ENCODE measurements at places on chromosomes 11 and 22.

GRCh38 chr11:69970785-69971535, 107.2 kb upstream of the ANO1 start:
- DNase-seq: no peak

GRCh38 chr11:116348226-116348625, 424.6 kb downstream of the BUD13 start:
- DNase-seq: no peak

DNA sequence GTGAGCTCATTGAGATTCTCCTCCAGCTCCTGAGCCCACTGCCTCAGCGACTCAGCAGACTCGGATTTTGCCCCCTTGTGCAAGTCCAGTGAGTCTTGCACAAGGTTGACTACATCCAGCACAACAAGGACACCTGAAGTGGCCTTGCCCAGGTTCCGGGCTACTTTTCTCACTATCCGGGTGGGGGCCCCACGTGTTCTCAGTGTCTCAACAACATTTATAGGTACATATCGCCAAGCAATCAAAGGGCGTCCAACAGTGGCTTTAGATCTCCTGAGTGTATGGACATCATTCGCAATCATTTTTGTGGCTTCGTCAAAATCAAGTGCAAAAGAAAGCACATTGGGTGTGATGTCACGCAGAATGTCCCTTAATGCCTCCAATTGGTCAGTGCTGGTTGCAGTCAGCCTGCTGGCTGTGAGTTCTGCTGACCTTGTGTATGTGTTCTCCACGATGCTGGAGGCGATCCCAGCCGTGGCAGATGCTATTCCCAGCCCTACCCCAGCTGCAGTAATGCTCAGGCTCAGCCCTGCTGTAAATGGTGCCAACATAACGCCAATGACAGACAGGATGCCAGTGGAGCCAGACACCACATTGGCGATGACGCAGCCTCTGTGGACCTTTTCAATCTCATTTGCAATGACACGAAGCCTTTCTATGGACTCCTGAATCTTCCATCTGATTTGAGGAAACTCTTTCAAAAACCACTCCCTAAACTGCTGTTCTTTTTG, 10.3 kb downstream of the APOL4 start:
- no peak for DNase-seq

DNA sequence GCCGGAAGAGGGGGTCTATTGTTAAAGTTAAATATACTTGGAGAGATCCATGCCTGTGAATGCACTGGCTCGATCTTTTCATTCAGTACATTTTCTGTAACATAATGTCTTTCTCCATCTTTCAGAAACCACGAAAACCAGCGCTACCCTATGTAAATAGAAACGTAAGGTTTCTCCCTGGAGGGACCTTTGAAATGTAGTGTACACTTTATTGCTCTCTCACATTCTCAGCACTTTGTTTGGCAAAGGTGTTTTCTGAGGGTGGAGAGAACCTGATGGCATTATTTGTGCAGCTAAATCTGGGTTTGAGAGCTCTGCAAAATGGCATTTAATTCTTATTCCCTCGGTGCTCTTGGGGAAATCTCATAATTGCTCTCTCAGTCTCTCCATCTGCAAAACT, 468.4 kb downstream of the NELL1 start:
- DNase-seq: no peak

- no peak for DNase-seq
Measured at GRCh38 chr11:112583261-112583893, 322.7 kb upstream of the PLET1 start.

DNA sequence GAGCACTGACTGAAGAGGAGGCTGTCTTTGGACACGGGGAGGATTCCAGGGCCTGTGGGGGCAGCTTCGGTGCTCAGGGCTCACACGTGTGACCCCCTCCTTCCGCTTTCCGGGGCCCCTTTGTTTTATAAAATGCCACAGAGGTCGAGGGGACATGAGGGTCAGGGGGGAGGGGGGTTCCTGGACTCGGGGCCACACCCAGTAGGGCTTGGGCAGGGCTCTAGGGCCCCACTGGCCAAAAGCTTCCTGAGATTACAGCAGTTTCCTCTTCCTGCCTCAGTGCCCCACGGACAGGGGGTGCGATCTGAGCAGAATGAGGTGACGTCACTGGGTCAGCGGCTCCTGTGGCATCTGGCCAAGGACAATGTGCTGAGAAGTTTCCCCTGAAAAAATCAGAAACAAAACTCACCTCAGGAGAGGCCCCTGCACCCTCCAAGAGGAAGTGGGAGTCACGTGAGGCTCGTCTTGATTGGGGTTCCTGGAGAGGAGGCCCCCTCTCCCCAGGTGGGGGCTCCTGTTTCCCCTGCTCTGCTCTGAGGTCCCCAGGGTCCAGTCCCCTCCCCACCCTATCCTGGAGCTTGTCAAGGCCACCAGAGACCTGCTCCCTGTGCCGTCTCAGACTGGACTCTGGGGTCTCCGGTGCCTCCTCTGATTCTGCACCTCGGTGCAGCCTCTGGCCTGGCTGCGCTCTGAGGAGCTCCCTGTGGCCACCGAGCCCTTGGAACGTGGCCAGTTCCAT, 6.4 kb upstream of the IFITM3 start:
- peak; percentile 38 for DNase-seq

DNA sequence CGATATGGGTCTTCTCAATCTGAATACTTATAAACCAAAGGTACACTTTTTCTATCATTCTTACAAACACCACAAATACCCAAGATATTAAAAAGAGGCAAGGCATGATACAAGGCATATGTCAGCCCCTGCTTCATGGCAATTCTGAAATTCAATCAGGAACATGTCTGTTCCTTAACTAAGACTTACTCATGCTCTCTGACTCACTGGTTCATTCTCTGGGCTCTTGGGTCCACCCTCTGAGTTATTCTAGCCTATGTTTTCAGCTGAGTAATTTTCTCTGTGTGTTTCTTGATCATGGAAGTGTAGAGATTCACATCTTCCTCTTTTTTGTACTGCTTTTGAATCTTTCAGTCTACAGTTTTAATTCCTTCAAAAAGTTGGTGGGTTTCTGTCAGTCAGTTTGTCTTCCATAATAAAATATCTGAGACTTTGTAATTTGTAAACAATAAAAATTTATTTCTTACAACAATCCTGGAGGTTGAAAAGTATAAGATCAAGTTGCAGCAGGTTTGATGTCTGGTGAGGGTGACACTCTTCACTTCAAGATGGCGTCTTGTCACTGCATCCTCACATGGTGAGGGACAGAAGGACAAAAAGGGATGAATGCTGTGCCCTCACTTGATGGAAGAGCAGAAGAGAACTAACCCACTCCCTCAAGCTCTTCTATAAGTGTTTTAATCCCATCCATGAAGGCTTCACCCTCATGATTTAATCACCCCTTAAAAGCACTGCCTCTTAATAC, 211.7 kb downstream of the FAM76B start:
- DNase-seq: no peak

DNA sequence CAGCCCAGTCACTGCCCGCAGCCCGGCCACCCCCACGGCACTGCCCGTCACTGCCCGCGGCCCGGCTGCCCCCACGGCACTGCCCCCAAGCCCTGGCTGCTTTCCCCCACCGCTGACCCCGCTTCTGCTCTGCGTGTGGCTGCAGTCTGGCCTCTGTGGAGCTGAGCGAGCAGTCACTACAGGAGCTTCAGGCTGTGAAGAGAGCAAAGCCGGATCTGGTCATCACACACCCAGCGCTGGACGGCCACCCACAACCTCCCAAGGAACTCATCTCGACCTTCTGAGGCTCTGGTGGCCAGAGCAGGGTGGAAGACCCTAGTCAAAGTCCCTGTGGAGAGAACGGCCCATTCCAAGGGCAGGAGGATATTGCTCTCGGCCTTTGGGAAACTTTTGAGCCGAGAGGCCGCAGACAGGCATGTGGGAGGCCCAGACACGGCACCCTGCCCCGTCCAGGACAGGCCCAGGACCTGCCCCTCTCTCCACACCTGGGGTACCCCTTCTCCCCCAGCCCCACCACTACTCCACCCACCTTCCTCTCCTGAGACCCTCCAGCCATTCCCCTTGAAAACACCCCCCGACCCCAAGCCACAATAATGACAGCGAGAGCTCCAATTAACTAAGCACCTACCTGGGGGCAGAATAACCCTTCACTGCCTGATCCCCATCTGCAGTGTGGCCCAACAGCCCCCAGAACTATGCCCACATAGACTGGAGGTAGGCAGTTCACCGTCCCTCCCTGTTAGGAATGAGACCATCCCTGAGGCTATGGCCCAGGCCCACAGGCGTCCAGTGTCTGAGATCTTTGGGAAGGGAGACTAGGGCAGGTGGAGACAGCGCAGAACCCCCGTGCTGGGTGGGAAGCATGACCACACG, 3.7 kb upstream of the PGGHG start:
- no peak for DNase-seq

DNA sequence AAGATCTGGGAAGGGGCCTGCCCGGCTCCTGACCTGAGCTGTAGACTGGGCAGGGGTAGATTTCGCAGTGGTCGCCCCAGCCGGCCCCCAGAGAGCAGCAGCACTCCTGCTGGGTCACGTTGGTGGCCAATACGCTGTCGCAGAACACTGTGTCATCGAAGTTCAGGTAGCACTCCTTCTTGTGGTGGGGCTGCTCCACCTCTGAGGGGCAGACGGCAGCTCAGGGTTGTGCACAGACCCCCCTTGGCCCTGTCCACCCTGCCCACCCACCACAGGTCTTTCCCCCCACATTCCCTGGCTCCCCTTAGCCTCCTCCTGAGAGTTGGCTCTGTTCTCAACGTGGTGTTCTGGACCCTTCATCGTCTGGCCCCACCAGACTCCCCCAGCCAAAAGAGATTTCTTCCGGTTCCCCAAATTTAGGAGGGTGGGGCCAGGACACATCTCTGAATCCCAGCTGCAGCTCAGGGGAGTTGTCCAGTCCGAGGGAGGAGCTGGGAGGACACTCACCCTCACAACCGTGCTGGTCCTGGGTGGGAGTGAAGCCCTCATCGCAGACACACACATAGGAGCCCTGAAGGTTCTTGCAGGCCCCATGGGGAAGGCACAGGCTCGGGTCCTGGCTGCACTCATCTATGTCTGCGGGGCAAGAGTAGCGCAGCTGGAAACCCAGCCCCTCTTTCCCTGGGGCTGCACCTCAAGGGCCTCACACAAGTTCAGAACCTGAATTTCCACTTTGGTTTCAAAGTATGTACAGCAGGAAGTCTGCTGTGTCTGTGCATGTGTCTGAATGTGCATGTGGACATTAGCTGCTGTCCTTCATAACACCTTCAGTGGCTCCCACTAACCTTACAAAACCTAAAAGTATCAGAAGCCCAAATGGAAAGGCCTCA, 16.5 kb downstream of the SCYL1 start:
- DNase-seq: no peak

DNA sequence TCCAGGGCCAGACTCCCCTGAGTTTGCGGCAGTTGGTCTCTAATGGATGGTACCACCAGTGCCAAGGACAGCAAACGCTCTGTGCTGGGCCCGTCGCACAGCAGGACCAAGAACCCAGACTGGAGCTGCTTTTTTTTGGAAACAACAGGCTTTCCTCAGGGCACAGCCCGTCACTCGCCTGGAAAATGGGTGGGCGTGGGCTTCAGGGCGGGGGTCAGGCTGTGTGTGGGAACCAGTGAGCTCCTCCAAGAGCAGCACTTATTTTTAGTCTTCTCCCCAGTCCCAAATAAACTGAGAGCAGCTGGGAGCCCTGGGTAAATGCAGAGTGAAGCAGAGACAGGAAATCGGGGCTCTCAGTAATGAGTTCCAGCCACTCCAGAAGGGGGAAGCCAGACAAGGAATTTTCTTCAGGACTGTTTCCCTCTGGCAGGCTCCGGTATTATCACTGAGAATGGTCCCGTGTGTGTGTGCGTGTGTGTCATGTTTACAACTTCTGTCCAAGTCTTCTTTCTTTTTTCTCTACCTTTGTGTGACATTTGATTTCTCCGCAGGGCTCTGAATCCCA, 63.0 kb downstream of the PPFIBP2 start:
- DNase-seq: no peak

DNA sequence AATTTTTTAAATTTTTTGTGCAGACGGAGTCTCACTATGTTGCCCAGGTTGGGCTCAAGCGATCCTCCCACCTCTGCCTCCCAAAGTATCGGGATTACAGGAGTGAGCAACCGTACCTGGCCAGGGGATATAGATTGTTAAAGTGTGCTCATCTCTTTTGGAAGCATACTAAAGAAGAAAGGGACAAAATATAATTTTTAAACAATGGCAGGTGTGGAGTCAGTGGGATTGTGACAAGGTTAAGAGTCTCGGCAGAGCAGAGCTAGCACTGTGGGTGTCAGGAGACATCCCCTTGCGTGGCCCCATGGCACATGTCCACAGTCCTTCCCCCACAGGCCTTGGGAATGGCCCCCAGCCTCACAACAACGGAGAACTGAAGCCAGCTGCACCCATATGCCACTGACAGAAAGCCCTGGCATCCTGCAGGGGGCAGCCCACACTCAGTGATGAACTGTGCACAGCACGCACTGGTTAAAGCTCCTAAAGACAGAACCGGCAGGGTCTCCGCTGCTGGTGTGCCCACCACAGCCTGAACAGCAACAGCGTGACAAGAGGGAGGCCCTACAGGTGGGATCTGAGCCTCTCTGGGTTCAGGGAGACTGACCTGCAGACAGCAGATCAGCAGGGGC, 29.9 kb downstream of the SERPIND1 start:
- peak; percentile 9 for DNase-seq

DNA sequence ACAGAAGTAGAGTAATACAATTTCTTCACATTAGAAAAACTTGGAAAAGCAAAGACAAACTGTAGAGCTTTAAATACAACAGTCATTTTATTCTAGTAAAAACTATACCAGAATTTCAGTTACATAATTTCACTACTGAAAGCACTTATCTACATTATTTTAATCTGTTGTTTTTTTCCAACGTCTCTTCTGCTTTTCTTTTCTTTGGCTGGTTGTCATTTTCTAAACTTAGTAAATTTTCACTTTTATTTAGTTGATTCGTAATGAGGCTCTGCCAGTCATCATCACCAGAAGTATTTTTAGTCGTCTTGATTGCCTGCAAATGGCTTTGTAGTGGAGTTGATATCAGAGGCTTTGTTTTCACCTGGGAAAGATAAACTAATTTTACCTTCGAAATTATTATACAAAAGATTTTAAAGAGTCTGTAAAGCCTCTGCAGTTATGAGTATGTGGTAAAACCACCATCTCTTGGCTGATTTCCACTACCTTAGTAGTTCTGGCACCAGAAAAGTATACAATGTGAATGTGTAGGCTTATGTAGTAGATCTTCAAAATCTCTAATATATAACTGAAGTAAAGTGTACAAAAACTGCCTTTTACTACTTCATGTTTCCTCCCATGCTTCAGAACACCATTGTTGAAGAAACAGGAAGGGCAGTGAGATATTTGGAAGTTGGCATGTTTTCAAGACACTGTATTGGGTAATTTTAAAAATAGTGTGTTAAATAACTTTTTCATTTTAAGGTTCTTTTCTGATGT, 19.2 kb downstream of the EIF3M start:
- no peak for DNase-seq

- no peak for DNase-seq
Measured at GRCh38 chr11:111039982-111040381, 205.5 kb upstream of the POU2AF2 start.

DNA sequence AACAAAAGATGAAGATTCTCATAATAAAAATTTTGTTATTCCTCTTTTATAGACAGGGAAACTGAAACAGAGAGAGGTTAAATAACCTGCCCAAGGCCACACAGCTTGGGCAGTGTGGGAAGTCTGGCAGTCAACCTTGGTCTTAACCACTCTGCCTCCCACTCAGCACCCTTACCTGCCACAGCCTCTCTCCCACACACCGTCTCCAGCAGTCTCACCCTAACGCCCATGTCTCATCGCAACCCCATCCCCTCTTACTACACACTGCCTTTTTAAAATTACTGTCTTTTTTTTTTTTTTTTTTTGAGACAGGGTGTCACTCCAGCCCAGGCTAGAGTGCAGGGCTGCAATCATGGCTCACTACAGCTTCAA, 25.0 kb downstream of the ARRB1 start:
- peak; percentile 20 for DNase-seq
